ENCODE measurements at places on chromosomes 3 and 15. TPM values are rescaled to one million over a fixed set of nuclear protein-coding genes. Genes with fewer than 3 reads are reported as not detected.

DNA sequence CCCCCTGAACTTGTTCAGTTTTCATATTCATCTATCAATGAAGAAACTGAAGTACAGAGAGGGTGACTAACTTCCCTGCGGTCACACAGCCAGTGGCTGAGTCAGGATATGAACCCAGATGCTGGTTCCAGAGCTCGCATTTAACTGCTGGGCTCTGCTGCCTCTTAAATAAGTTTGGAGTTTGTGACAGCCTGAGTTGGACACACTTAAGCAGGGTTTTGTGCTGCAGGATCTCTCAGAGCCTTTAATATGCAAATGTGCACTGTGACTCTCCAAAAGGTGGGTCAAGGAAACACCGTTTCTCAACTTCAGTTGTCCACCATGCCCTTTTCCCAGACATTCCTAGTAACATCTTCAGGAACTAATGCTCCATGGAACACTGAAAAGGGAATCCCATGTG, 45.8 kb downstream of the EBLN2 start:
- DNase-seq: no peak

DNA sequence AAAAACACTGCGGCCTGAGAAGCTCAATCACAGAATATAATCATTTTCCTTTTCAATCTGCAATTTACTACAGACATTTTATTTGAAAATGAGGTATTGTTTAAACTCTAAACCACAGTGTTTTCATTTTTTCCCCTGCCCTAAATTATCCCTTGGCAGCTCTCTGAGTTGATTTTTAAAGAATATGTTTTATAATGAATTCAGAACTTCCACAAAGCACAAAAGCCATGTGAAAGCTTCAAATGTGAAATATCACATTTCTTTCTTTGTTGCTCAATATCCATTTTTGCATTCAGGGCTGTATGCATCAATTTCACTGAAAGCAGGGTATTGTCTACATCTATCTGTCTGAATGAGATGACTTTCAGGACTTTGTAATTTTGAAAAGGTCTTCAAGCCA, 813.6 kb upstream of the ALCAM start:
- no peak for DNase-seq

GRCh38 chr15:40511093-40511471, 40.3 kb downstream of the CHST14 start:
- no peak for DNase-seq

- no peak for DNase-seq
Observed at GRCh38 chr3:151866711-151867410, 6.6 kb upstream of the SUCNR1 start.

GRCh38 chr3:67289626-67290025, 291.5 kb downstream of the KBTBD8 start:
- no peak for DNase-seq

DNA sequence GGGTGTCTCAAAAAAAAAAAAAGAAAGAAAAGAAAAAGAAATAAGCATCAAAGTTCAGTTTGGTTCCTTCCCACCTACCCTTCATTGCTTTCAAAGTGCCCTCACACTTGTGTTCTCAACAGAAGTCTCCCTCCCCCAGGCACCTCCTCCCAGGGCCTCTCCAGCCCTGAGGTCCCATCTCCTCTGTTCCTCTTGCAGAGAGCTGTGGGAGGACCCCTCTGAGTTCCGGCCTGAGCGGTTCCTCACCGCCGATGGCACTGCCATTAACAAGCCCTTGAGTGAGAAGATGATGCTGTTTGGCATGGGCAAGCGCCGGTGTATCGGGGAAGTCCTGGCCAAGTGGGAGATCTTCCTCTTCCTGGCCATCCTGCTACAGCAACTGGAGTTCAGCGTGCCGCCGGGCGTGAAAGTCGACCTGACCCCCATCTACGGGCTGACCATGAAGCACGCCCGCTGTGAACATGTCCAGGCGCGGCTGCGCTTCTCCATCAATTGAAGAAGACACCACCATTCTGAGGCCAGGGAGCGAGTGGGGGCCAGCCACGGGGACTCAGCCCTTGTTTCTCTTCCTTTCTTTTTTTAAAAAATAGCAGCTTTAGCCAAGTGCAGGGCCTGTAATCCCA, 6.1 kb downstream of the CYP1A2 start:
- no peak for DNase-seq

GRCh38 chr3:55423782-55424181, 63.3 kb downstream of the WNT5A start:
- DNase-seq: no peak

GRCh38 chr15:85607842-85608241, 186.9 kb downstream of the KLHL25 start:
- DNase-seq: no peak

DNA sequence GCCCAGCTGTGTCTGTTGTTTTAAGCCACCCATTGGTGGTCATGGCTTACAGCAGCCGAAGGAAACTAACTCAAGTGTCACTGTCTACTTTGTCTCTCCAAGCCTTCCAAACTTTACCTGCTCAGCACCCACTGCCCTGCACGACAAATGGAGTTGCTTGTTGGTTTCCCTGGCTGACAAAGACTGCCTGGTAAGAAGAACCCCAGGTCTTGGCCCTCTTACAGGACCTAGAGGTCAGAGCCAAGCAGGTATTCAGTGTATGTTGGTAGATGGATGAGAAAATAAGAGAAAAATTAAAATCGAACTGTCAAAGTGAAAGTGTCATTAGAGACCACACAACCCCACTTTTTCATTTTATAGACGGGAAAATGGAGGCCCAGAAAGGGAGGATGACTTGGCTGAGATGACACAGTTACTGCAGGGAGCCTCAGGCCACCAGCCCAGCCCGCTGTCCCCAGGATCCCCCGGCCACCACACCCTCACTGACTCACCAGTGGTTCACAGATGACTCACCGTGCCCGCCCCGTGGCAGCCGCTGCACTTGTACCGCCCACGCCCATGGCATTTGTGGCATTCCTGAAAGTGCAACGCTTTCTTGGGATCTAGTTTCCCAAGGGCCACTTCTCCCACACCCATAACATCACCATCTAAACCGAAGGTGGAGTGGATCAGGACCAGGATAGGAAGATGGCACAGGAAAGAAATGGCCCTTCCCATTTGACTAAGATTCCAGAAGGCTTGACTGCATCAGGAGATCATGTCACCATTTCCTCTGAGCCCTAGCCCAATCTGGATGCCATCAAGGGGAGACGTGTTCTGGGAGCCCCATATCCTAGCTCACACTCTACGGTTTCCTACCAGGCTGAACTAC, 15.2 kb downstream of the SSUH2 start:
- DNase-seq: peak; percentile 58

The TPRG1 gene
- 15.5 TPM for total RNA-seq

The NR2E3 gene
- total RNA-seq: not detected

The WDR72 gene
- 0.10 TPM for total RNA-seq

The RASGRF1 gene
- not detected for total RNA-seq

The BBS4 gene
- total RNA-seq: 8.1 TPM

The TATDN2 gene
- 17.9 TPM for total RNA-seq

The HHATL gene
- 431 TPM for total RNA-seq

Measured in left cardiac atrium (tissue), 4 donors.